ENCODE measurements at places on chromosomes 12 and 14.

DNA sequence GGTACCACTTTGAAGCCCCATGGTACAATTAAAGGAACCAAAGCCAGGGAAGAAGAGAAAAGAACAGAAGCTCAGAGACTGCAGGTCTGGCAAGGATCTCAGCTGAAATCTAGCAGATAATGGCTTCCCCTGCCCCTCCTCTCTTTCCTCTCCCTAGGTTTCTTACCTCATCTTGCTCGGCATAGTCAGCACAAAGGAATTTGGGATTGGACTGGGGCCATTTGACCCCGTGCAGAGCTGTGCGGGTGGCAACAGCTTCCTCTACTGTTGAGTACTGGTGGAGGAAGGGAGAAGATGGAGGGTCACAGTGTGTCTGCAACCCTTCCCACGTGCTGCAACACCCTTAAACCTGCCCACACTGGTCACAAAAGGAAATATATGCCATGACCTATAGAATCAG lies 4.7 kb upstream of the CDH24 start:
- no peak for DNase-seq

GRCh38 chr12:125742413-125742812 lies 677.2 kb downstream of the AACS start:
- no peak for DNase-seq

GRCh38 chr12:45234139-45234865 lies 18.4 kb downstream of the ANO6 start:
- DNase-seq = no peak

GRCh38 chr14:103881268-103882201 lies 34.2 kb upstream of the PPP1R13B start:
- DNase-seq = no peak

DNA sequence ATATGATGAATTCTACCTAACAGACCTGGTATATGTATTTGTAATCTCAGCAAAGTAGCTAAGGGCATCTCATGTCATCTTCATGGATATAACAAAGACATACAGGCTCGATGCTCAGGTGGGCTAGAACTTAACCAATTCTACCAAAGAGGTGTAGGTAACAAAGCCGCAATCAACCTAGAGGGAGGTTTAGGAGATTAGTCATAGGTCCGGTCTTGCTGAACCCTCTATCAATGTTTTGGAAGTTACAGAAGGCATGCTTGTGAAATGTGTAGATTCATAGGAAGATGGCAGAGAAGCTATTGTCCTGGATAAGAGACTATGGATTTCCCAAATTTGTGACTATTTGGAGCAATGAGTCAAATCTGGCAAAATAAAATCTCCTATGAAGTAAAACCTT lies 42.6 kb upstream of the SYCP3 start:
- no peak for DNase-seq

GRCh38 chr12:11743423-11744409 lies 94.2 kb downstream of the ETV6 start:
- DNase-seq = no peak

DNA sequence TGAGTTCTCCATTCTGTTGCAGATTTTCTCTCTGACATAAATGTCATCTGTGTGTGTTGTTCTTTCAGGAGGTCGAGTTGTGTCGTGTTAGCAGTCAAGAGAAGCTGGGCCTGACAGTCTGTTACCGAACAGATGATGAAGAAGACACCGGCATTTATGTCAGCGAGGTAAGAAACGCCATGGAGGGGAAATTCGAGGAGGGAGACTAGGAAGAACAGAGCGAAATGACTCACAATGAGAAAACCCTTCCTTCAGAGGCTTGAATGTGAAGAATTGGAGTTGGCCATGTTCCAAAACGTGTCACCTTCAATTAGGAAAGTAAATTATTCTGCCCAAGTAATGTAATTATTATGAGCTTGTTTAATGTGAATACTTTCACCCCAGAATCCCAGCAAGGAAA lies 364.5 kb downstream of the PDZRN4 start:
- DNase-seq = no peak

DNA sequence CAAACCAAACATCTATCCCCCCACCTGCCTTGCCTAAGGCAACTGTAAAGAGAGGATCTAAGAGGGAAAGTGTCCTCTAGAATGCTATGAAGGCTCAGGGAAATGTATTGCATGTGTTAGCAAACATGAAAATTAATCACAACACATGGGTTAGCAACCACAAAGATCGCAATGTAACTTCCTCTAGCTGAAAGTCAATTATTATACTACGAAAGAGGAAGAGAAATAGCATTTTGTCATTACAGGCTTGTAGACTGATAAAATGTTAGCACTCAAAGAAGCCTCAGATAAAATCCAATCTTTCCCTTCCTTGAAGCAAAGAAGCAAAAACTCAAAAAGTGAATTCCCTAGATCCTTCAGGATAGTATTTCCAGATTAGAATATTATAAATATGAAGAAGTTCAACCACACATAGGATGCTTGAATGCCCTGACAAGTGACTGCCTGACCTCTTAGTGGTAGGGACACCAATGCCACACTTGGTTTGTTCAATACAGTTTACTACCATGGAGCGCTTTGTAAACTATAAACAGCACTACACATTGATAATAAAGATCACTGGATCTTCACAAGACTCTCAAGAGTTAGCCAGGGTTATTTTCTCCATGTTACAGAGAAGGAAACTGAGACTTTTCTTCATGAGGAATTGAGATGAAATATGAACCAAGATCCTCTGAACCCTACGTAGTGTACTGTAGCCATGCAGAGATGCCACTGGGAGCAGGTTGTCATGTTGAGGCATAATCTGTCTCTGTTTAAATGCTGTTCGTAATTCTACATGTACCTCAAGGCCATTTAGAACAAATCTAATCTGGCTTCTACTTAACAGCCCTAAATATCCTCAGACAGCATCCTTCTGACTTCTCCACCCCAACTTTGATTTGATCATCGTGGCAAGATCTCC lies 100.7 kb downstream of the ITPR2 start:
- DNase-seq = no peak

DNA sequence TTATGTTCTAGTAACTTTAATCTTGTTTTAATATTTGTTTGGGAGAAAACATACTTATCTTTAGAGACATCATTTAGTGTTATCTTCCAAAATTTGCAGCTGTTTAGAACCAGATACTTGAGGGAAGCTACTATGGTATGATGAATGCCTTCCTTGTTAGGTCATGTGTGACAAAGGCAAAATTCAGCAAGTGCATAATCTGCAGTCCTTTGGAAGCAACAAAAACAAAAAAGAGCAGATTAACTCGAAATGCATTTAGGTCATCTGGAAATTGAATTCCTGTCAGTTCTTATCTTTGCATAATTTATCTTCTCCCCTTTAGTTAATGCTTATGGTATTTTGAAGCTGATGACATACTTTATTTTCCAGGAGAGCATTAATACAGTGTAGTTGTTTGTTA lies 3.5 kb downstream of the FBXO34 start:
- DNase-seq = no peak

DNA sequence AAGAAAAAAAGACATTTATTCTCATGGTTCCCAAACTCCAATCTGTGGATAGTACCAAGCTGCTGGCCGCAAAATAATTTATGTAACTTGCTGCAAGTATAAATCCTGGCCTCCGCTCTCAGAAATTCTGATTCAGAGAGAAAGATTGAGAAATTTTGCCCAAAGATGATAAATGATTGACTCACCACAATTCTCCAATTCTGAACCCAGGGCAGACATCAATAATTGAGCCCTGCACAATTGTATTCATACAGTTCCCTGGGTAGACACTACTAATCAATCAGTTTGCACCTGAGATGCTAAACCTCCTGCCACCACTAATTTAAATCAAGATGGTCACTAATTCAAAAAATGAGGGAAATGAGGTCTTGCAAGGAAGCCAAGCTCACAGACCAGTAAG lies 38.2 kb downstream of the TRPV4 start:
- no peak for DNase-seq

GRCh38 chr12:22048351-22049041 lies 2.5 kb downstream of the CMAS start:
- DNase-seq = no peak

DNA sequence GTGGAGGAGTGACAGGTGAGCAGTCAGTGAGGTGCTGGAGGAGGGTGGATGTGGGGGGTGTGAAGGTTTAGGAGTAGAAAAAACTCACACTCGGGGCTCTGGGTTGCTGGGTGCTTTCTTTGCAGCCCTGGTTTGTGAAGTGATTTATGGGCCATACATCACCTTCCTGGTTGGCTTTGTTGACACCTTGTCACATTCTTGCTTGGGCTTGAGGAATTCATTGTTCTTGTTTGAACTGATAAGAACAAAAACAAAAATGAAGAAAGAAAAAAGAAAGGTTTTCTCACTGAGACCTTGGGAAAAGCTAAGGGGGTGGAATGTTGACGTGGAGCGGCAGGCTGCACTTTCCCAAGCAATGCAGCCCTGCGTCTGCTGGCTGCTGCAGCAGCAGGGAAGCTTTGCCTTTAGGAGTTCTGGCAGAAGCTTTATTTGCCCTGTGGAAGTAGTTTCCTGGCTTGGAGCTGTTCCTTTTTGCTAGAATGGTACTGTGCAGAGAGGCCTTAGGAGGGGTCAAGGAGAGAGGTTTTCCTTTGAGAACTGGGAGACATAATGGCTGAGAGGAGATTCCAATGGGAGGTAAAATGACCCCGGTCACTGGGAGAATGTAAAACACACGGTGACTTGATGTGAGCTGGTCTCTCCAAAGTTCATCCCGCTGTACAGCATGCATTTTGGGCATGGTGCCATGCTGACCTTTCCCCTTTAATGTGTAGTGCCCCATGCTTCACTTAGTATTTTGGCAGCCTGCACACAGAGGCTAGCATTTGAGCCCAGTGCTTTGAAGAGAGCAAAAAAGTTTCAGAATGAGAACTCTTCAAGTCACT lies 52.8 kb downstream of the HMGA2 start:
- no peak for DNase-seq

- no peak for DNase-seq
These were observed 15.3 kb downstream of the LARP4 start for GRCh38 chr12:50415899-50416479.
